ENCODE measurements at places on chromosomes 2 and 18.

DNA sequence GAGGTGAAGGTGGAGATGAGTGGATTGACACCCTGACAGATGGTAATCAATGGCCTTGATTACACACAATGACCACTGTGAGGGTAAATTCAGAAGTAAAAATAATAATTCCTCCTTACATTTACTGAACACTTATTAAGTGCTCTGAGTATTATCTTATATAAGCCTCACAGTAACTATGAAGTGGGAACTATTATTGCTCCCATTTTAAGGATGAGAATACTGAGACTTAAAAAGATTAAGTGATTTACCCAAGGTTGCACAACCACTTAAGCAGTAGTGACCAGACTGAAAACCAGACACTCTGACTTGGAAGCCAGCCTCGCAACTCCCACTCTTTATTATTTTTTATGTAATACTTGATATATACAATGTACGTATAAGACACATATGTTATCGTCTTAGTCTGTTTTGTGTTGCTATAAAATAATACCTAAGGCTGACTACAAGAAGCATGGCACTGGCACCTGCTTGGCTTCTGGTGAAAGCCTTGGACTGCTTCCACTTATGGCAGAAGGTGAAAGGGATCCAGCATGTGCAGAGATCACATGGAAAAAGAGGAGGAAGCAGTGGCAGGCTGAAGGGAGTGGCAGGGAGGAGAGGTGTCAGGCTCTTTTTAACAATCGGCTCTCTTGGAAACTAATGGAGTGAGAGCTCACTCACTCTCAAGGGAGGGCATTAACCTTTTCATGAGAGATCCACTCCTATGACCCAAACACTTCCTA lies 41.5 kb upstream of the C1D start:
- no peak for DNase-seq

DNA sequence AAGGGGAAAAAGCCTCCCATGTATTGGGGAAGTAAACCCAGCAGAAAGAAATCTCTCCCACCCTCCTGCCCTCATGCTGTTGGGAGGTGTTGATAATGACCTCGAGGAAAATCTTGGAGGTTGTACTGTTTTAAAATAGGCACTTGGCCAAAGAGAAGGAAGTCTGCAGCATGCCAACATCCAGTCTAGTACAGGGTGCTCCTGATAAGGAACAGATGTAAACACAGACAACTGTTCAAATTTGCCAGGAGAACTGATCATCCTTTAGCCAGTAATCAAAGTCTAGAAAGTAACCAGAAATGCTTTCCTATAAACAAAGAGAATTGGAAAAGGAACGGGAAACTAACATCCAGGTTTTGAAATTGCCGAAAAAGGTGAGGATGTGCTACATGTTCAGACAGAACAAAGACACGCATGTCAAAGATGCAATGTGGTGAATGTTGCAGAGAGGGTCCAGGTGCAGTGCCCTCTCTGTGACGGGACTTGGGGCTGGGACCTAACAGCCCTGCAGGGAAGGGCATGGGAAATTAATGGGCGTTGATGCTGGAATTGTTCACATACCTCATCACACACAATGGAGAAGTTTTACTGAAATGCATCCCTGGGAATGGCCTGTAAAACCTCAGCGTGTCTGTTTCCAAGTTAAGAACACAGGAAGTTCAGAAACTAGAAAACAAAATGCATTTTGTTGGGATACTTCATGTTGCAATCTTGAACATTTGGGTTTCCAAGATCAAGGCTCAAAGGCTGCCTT lies 125.7 kb upstream of the RND3 start:
- no peak for DNase-seq

- DNase-seq: no peak
These were observed 324.0 kb upstream of the UBE2E3 start for GRCh38 chr2:180656455-180656847.

DNA sequence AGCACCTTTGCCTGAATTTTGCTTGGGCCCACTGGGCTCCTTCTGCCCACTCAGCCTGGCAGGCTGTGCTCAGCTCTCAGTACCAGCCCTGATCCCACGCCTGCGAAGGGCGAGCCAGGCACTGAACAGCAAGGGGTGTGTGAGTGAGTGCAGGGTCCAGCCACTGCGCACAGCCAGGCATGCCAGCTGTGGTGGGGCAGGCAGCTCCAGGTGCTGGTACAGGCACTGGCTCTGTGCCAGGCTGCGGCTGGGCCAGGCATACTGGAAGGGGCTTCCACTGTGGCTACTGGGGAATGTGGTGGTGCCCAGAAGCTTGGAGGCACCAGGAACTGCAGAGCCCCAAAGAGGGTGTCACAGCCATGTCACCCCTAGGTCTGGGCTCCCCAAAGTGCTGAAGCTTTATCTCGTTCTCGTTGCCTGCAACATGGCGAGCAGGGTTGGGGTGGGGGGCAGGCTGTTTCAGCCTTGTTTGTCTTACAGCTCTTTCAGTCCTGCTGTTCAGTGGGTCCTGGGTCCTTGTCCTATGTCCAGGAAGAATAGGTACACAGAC lies 8.8 kb downstream of the DYSF start:
- no peak for DNase-seq

DNA sequence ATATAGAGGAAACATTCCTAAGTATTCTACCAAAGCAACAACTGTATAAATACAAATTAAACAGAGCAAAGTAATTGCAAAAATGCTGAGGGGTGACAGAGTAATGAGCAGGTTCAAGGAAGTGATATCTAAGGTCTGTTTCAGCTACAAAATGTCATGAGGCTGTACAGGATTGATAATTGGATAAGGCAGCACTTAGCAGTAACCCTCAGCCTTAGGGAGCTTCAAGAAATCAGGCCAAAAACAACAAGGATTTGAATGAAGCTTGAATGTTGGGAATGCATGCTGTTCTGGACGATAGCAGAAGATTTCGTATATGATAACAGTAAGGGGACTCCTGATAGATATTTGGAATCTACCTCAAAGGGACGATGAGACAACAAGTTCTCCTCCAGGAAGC lies 142.0 kb upstream of the MMADHC start:
- DNase-seq: no peak

DNA sequence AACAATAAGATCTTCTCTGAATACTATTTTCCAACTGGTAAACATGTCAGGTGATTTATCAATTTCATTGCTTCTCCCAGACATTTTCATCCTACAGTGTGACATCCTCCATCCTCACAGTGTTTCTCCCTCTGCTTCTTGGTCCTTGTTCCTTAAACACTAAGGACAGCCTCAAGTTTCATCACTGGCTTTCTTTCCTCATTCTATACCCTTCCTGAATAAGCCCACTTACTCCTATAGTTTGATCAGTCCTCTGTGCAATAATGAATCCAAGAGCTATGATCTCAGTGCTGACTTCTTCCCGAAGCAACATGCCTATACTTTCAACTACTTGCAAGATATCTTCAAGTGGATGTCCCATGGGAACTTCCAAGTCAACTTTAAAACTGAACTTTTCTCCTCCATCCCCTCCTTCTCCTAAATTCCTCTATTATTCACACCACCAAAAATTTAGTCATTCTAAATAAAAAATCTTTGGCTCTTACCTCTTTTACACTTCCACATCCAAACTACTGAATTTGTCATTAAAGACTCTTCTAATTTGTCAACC lies 87.6 kb downstream of the FAM228A start:
- no peak for DNase-seq

GRCh38 chr2:61238219-61239012 lies 76.4 kb downstream of the C2orf74 start:
- DNase-seq: no peak

GRCh38 chr2:60707750-60708371 lies 48.2 kb upstream of the PAPOLG start:
- DNase-seq: no peak

DNA sequence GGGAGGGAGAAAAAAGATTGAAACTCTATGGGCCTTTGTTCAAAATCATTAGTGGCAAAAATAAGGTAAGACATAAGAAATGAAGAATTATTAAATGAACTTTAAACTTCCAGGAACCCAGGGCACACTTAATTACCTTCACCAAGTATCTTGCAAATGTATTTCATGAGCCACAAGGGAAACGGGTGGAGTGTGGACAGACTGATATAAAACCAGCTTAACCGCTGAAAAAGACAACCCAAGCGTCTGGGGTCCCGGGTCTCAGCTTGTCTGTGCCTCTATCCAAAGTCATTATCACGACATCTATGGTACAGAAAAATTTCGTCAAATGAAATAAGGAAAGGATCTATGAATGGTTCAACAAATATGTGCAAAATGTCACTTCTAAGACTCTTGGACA lies 13.9 kb upstream of the MBOAT2 start:
- no peak for DNase-seq

DNA sequence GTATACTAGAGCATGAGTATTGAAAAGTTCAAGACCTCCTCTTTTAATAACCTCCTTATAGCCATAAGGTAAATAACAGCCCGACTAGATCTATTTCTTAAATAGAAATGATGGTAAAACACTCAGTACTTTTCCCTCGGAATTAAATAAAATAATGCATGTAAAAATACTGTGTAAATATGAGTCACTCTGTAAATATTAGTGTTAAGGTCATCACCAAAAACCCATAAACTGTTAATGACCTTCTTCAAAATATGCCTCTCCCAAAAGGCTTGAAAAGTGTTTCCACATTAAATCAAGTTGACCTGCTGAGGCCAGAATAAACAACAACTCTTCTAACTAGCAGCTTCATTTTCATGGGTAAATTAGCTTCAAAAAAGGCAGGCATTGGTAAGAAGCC lies 25.3 kb upstream of the BZW1 start:
- DNase-seq: peak; percentile 38

DNA sequence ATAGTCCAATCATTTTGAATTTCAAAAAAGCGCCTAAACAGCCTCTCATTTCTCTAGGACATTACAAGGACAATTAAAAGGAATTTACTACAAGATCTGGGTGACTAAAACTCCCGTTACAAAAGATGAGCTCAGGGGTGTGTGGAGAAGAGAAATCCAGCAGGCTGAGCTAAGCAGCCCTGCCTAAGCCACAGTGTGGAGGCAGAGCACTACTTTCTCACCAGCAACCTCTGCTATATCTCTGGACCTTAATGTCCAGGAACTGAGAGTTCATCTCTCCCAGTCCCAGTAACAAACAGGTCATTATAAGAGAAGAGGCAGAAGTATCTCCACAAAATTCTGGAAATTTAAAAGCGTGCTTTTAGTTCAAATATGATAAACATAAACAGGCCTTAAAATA lies 18.9 kb upstream of the ANKRD62 start:
- no peak for DNase-seq

GRCh38 chr2:106843910-106844250 lies 42.1 kb downstream of the ST6GAL2 start:
- DNase-seq: no peak

GRCh38 chr2:174654419-174654941 lies 56.9 kb upstream of the WIPF1 start:
- no peak for DNase-seq

- DNase-seq: no peak
These were observed 10.3 kb downstream of the ANTXR1 start for GRCh38 chr2:69023236-69023635.

- DNase-seq: no peak
These were observed 5.9 kb downstream of the ARID5A start for GRCh38 chr2:96542357-96542977.

DNA sequence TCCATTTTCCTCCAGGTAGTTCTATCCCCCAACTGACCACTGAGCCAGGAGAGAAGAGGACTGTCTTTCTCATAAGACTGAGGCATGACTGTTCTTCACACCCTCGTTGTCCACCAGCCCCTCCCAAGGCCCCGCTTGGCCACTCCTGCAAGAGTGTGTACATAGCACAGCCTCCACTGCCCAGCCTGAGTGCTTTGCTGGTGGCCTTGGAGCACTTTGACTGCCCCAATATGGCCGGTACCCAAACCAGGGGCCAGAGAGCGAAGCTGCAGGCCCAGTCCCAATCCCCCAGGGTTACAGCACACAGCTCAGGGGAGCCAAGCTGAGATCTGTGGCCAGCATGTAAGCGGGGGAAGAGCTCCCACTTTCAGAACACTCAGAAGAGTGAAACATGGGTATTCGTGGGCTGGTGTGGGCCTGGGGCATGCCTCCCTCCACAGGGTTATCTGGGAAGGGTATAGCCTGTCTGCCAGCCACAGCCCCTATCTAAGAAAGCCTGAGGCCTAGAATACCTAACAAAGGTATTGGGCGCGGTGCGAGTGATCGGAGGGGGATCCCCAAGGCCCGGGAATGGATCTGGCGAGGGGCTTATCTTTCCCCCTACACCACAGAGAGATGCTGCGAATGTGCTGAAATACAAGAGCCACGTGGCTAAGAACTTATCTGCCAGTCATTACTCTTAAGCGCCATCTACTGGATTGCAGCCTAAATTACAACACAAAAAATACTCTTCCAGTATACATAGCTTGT lies 163.8 kb downstream of the WDPCP start:
- DNase-seq: no peak

DNA sequence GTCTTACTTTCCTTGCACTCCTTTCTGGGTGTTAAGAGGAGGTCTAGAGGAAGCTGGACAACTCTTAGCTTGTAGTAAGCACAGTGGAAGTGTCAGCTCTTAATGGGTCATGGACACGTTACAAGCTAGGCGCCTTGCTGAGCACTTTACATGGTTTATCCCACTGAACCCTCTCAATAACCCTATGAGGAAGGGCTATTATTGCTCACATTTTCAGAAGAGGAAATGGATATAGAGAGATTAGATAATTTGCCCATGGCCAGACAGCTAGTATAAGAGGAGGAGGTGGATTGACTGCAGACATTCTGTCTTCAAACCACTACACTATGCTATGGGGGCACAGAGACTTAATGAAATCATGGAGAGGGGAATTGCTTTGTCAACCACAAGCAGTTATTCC lies 8.3 kb upstream of the IL1RN start:
- no peak for DNase-seq

- no peak for DNase-seq
These were observed 434.2 kb downstream of the GRB14 start for GRCh38 chr2:164187121-164187520.

GRCh38 chr2:229768235-229768634 lies 53.9 kb upstream of the DNER start:
- no peak for DNase-seq

- no peak for DNase-seq
These were observed 102.6 kb downstream of the MCFD2 start for GRCh38 chr2:46813020-46813415.

GRCh38 chr2:193101591-193101990 lies 906.9 kb upstream of the TMEFF2 start:
- no peak for DNase-seq

DNA sequence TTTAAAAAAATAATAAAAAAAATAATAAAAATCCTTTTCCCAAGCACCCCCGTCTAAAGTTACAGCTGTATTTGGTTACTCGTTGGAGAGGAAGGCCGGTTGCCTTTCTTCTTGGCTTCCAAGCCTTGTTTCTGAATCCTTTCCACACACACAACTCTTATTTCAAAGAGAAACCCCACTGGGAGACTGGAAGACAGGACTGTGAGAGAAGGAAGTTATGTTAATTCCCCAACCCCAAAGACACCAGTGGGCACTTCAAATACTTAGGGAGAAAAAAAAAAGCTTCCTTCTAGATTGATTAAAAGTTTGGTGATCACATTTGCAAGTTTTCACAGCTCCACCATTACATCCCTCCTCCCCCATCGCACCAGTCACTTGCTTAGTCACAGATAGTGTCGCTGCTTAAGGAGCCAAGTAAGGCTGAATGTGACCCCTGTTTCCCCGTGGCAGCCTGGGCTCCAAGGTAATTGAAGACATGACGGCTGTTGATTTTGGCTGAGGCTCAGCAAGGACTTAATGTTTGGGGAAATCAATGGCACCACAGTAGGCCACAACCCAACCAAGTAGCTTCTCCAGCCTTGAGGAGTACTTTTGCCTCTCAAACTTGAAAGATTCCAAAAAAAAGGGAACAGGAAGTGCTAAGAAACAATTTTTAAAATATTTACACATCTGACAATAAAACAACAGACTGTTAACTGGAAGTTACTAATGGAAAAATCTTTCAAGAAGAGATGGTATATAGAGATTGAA lies 40.8 kb upstream of the FRZB start:
- DNase-seq: no peak

Measured in NCI-H1417 treated with DMSO at 0.1 percent for 48 hours (cell line).